Inflammatory macrophage treated with lipopolysaccharide for 4 hours (primary cell): ENCODE measurements at places on chromosomes 2 and 18.

- DNase-seq: peak; percentile 83
Observed at GRCh38 chr2:199985625-199986207, 30.3 kb downstream of the MAIP1 start.

DNA sequence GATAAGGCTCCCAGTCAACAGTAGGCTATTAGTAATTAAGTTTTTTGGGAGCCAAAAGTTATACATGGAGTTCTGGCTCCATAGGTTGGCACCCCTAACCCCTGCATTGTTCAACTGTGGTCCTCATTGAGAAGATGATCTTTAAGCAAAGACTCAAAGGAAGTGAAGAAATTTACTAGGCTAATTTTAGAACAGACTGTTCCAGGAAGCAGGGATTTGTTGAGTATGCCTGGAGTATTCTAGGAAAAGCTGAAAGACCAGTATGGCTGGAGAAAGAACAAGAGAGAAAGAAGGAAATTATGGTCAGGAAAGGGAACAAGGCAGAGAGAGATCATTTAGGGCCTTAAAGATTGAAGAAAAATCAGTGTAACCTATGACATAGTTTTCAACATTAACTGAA lies 125.1 kb downstream of the PMAIP1 start:
- no peak for DNase-seq

DNA sequence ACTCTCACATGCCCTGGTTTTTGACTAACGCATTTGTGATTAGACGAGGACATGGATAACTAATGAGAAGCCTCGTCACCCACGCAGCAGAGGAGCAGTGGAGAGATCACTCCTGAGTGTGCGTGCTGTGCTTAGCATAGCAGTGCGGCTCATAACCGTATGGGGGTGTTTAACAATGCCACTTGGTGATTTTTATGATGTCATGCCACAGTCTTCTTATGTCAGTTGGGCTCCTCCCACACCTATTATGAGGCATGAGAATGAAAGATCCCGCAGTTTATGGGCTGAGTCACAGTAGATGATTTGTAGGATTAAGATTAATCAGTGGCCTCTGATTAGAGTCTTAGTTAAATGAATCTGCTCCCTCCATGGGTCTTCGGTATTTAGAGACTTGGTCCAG lies 2.5 kb upstream of the SMIM21 start:
- no peak for DNase-seq

DNA sequence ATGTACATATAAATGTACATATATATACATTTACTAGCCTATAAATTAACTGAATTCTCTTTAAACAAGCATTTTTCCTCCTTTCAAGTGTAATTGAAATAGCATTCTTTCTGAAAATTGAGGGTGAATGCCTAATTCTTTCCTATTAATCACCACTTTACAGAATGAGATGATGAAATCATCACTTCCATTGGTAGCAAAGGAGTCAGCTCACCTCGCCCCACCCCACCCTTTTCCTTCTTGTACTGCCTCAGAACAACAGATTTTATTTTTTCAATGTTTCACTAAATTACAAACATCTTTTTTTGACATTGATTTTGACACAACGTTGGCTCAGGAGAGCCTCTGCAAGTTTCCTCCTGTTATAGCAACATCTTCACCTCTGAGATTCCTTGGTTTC lies 181.9 kb upstream of the CDH7 start:
- DNase-seq: no peak

GRCh38 chr2:10309286-10309685 lies 6.6 kb downstream of the HPCAL1 start:
- DNase-seq: no peak

DNA sequence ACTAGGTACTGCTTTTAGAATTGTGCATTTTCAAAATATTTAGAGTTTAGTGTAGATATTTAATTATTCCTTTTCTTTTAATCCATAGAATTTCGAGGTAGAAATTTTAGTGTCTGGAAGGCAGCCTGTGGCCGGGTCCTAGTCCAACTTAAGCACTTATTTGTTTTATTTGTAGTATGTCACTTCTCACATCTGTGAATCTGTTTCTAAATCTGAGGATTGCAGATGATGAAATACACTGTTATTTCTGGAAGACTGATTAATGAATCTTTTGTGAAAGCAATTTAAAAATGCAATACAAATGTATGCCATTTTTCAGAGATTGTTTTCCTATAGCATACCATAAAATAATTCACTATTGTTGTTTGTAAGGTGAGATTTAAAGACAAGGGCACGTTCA lies 483.9 kb upstream of the TRIB2 start:
- DNase-seq: no peak

- DNase-seq: no peak
Observed at GRCh38 chr2:178899656-178900055, 92.4 kb upstream of the TTN start.

DNA sequence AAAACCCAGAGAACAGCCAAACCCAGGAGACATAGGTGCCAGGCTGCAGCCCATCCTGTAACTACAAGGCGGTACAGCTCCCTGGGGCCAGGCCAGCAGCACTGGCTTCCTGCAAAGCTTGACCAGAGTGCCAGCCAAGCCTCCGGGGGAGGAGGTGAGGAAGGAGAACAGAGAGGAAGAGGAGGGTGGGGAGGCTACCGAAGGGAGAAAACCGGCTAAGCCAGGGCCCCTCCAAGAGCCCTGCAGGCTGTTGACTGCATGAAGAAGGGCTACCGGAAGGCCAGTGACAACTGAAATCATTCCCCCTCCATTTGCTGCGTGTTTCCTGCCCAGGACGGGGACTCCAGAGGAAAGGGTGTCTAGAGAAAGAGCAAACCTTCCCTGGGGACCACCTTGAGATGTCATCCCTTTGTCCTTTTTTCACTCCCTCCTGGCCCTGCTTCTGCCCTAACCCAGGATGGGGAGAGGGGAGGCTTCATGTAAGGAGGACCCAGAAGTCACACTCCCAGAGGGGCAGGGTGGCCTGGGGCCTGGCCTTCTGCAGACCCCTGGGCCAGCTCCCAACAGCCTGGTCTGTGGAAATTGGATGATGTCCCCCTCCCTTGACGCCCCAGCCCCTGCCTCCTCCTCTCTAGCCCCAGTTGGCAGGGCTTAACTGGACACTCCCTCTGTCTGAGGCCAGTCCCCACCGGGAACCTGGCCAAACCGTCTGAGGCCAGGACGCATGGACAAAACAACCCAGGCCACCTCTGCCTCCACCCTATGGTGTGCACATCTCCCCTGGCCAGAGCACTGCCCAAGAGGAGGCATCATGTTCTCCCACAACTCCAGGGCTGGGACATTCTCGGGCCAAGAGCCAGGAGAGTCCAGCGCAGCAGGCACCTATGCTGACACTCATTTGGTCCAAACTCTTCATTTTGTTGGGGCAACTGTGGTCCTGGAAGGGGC lies 207.8 kb downstream of the CYP26B1 start:
- DNase-seq: no peak

DNA sequence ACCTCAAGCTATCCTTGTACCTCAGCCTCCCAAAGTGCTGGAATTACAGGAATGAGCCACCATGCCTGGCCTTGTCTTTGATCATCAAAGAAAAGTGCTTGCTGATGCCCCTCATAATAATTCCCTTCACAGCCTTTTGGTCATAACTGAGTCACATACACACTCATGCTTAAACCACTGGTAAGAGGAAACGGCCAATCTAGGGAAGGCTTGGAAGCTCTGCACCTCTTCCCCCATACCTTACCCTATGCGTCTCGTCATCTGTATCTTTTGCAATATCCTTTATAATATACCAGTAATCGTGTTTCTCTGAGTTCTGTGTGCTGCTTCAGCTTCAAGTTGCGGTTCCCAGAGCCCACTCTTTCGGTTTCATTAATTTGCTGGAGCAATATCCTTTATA lies 4.8 kb upstream of the RNF138 start:
- peak; percentile 90 for DNase-seq

GRCh38 chr2:138087751-138088593 lies 123.7 kb downstream of the HNMT start:
- peak; percentile 6 for DNase-seq

DNA sequence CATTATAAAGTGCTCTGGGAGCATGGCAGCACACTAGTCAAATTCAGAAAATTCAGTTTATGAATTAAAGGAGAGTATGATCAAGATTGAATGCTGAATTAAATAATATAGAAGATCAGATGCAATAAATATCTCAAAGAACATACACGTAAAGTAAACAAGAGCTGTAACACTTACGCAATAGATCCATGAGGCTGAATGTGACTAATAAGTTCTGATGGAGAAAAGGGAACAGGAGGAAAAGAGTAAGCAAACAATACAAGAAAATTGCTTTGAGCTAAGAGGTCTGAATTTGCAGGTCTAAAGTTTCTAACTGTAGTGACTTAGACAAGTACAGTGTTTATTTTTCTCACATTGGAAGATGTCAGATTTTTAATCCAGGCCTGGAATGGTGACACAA lies 646.7 kb upstream of the ZNF804A start:
- no peak for DNase-seq

DNA sequence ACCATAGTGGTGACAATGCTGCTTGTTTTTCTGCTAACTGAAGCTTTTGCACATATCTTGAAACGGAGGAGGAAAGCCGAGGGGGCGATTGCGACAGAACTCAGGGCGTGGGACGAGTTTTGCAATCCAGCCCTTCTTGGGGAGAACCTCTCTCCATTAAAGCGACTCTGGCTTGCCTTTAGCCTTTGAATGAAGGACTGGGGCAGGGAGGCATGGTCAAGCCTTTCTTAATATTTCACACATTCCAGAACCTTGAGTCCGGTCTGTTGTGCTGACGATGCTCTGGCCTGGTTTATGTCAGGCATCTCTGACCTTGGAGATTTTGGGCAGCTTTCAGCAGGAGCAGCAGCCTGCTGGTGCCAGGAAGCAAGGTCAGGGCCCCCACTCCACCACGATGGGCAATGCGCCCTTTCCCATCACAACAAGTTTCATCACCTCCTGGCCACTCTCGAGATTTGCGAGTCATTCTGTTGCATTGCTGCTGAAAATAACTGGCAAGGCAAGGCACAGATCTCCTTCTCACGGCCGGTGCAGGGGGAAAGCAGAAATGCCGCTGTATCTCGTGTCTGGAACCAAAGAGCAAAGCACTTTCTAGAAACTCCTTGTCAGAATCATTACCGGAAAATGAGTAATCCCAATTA lies 10.8 kb downstream of the EMILIN2 start:
- peak; percentile 90 for DNase-seq

- DNase-seq: no peak
Observed at GRCh38 chr2:8600456-8600855, 81.4 kb upstream of the ID2 start.

- peak; percentile 53 for DNase-seq
Observed at GRCh38 chr2:174325373-174326160, 9.2 kb upstream of the SP9 start.

DNA sequence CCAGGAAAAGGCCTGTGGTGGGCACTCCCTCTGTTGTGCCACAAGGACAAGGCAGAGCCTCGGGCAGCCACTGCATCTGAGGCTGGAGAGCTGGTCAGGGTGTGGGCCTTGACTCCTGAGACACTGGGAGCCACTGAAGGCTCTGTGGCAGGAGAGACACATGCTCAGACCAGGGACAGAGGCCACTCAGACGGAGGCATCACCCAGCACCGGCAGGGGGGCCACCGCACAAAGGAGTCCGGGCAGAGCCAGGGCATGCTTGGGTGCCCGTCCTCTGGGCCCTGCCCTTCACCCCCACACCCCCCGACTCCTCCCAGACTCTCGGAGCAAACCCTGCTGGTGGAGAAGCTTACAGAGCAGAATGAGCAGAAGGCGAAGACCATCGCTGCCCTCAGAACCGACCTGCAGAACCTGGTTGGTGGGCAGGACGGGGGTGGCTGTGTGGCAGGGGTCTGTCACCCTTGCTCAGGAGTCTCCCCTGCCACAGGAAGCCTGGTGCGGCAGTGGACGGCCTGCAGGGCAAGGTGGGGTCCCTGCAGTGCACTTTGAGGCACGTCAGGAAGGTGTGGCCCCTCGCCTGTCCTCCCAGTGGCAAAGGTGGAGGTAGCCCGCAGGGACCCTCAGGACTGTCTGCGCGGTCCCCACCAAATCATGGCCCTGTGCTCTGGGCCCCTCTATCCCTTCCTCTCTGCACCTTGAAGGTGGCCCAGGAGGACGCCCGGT lies 26.0 kb downstream of the CROCC2 start:
- no peak for DNase-seq

- DNase-seq: no peak
Observed at GRCh38 chr18:51721388-51721787, 523.9 kb upstream of the MEX3C start.

DNA sequence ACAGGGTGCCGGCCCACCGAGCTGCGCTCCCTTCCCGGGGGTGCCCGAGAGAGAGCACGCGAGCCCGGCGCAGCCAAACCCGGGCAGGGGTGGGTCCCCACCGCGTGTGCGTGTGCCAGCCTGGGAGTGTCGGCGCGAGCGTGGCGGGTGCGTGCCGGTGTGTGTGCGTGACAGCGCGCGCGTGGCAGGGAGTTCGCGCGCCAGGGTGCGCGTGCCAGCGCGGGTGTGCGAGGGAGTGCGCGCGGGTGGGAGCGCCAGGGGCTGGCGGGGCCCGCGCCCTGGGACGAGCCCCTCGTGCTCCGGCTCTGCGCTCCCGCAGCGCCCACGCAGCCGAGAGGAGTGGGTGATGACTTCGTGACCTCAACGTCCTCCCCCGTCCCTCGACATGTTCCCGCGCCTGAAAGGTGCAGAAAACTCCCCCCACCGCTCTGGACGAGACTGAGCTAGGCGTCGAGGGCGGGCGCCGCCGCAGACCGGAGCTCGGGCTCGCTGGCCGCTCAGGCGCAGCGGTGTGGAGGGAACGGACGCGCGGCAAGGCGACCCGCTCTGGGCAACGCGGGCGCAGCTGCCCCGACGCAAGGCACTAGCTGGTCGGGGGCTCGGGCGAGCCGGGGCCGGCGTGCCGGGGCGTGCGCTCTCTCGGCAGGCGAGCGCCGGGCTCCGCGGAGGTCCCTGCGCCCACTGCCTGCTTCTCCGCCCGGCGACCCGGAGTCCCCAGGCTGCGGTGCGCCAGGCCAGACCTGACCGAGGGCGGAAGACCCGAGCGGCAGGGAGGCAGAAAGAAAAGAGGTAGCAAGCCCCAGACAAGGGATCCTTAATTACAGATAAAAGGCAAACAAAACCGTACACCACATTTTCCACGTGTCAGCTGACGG lies 582.8 kb downstream of the ZEB2 start:
- peak; percentile 19 for DNase-seq
